Activated T-helper 17 cell treated with anti-CD3 and anti-CD28 coated beads, Interleukin-2, amount 50 U/mL, for 72 hours (primary cell): ENCODE measurements at places on chromosomes 7 and 10. TPM values are rescaled to one million over a fixed set of nuclear protein-coding genes. Genes with fewer than 3 reads are reported as not detected.

Gene CCDC126
- 8.1 TPM for total RNA-seq

Gene PSD
- 3.0 TPM for total RNA-seq

Gene SEMA3A
- total RNA-seq = not detected

Gene SAMD9
- 23.1 TPM for total RNA-seq

Gene MEST
- total RNA-seq = 0.99 TPM

Gene NOD1
- 14.5 TPM for total RNA-seq
